ENCODE measurements at places on chromosomes 2 and 18.

DNA sequence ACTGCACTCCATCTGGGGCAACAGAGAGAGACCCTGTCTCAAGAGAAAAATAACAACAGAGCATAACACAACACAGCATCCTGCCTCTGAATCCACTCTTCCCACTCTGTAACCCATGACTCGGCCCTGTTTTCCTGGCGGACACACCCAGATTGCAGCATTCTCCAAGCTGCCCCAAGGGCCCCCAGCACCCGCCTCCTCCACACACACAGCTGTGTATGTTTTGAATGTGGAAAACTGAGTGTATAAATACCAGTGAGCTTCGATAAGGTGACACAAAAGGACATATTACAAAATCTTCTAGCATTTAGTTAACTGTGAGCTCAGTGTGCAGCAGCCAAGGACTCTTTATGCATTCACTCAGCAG, 13.0 kb downstream of the IMPA2 start:
- DNase-seq = no peak

- no peak for DNase-seq
These were observed 370.2 kb upstream of the LYPD1 start for GRCh38 chr2:133040170-133040569.

DNA sequence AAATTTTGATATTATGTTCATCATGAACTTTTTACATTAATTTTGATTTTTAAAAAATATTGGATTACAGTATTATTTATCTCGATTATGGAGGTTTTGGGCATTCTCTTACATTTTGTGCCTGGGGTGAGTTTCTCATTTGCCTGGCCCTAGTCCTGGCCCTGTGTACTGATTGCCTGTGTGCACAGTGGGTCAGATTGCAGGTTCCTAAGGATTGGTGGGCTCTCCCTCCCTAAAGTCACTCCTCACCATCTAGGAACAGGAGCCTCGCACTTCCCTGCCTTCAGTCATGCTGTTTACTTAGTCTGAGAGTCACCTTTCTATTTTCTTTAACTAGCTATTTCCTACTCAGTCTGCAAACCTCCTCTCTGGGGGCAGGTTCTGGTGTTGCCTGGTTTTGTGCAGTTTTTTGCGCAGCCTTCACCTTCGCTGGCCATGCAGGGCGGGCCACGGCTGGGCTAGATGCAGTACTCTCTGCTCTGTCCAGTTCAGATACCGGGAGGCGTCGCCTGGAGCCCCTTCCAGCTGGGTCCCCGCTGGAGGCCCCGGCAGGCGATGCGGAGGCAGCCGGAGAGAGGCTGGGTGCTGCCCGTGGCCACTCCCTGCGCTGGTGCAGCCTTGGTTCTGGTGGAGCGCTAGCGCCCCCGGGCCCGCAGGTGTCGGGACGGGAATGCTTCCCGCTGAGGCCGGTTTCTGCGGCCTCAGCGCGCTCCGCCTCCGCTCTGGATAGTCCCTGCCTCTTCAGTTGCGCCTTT, 23.3 kb upstream of the MC5R start:
- DNase-seq = no peak

DNA sequence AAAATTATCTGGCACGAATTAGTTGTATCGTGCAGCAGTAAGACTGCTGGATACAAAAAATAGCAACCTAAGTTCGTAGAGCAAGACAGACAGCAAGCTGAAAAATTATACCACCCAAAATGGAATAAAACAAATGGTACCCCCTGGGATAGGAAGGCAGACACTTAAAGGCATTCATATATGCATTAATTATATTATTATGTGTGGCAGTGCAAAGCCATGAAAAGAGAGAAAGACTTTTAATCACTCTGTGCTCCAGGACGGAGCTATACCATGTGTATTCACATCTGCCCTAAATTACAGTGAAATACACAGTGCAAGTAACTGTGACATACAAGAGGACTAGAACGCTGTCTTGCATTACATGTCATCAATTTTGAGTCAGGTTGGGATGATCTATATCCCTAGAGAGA, 235.9 kb downstream of the GULP1 start:
- no peak for DNase-seq

DNA sequence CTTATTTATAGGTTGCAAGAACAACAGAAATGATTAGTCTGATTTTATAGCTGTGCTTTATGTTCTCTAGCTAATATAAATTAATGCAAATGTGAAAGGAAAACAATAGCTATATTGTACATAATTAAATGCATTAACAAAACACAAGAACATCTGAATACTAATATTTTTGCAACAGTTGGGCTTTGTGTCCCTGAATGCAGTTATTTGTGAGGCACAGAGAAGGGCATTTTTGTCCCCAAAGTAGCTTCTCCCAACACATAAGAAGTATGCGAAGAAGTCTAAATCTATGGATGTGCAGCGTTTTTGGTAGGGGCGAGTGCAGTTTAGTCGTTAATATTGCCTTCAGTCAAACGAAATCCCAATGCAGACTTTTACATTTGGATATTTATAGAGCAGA, 110.0 kb downstream of the MBP start:
- DNase-seq = no peak

GRCh38 chr2:117771969-117772630, 42.4 kb upstream of the DDX18 start:
- no peak for DNase-seq

DNA sequence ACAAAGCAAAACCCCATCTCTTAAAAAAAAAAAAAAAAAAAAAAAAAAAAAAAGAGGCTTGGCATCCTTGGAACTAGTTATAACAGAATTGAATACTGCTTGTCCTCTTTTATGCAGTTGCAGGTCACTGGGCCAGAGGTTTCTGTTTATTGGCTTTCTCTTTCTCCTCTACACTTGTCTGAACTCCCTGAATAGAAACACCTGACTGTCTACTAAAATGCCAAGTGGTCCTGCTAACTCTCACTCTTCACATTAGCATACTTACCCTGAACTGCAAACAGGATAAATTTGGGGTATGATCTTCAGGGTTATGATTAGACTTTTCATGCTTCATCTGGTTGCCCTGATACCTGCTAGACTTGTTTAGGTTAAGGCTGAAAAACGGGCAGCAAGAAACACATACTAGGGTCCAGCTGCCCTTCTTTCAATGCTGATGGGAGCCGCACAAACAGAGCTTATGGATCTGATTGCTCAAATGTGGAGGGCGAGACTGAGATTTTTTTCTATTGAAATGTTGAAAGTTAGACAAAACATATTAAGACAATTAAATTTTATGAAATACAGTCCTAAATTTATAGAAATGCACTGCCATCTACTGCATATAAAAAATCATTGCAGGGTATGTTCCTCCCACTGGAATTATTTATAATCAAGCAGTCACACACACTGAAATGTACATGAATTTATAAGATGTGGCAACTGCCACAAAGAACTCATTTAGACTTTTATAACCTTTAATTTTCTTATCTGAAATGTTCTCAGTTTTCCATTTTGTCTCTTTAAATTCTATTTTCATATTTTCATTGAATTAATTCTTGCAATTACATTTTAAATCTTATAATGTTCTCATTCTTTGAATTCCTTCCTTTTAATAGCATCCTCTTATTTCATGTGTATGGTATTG, 40.8 kb downstream of the GTF3C3 start:
- DNase-seq = no peak

DNA sequence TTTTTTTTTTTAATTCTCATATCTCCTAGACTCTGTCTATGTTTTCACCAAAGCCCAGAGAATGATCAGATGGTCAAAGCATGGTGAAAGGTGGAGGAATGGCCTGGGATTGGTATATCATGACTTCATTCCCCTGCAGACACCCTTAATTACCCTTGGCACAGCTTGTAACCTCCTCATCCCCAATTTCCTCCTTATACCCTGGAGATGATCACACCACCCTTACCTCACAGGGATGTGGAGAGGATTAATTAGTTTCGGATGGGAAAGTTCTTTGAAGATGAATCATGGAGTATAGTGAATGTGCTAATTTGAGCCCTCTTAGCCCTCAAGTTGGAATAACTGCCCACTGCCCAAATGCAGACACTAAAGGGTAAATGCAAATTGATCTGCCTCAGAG, 138.0 kb upstream of the LYPD6 start:
- DNase-seq = no peak

DNA sequence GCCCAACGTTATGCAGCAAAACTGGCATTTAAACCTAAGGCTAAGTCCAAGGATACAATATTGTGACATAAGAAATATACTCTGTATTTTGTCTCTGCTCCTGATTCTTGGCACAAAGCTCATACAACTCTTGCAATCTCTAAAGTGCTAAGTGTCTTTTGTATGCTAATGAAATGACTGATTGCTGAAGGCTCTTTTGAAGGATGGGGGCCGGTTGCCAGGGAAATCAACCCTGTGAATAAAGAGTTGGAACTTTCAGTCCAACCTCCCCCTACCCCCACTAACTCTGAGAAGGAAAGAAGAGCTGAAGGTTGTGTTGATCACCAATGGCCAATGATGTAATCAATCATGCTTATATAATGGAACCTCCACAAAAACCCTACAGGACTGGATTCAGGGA, 40.3 kb downstream of the SESTD1 start:
- no peak for DNase-seq

DNA sequence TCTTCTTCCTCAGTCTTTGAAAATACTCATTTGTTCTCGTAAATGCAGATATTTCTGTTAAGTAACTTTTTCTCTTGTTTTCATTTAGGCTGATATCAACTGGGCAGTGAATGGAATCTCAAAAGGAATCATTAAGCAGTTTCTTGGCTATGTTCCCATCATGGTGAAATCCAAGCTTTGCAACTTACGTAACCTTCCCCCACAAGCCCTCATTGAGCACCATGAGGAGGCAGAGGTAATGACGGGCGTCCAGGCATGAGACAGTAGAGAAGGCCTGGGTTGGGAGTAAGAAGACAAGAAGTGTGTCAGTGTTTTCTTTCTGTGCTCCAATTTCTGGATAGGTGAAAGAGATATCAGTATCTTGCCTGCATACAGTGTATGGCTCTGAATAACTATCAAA, 5.1 kb downstream of the POLR1B start:
- DNase-seq = no peak

DNA sequence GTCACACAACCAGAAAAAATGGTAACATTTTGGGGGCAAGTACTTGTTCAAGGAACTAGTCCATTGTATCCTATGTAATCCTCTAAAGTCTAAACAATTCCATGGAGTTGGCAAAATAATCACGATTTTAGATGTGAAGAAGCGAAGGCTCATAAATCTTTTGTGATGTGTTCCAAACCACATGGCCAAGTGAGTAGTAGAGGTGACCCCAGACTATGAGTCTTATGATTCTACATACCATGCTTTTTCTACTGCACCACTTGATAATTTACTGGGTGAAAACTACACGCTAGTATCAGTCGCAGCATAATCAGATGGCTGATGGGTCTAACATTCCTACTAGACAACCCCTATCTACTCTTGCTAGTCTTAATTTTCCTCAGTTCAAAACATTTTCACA, 371.4 kb downstream of the OSR1 start:
- no peak for DNase-seq

DNA sequence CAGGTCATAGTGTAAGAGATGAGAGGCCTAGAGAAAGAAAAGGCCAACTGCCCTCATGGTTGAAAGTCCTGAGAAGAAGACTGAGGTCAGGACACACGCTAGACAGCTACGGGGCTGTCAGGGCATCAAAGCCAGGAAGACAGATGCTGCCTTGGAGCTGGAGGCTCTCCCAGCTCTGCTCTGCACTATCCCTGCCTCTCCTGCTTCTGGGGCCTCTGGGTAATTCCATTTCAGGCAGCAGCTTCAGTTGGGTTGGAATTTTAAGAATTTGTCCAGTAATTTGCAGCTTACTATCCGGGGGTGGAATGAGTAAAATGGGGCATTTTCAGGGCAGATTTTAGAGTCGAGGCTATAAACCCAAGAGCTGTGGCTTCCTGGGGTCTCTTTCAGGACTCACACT, 76.2 kb upstream of the CTAGE1 start:
- no peak for DNase-seq

DNA sequence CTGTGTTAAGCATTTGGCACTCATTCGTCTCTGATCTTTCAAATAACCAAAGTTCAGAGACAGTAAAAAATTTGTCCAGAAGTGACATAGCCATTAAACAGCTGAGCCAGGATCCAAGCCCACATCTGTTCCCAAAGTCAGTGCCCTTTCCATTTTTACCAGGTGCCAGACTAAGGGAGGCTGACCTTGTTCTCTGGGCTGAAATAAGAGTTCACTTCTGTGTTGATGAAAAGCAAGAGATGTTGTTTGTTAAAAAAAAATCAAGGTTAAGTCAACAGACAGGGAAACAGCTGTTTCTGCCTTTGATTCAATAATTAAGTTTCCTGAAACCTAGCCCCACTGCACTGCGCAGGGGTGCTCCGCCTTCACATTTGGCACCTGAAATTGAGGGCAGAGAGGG, 117.1 kb downstream of the PRKRA start:
- DNase-seq = no peak

DNA sequence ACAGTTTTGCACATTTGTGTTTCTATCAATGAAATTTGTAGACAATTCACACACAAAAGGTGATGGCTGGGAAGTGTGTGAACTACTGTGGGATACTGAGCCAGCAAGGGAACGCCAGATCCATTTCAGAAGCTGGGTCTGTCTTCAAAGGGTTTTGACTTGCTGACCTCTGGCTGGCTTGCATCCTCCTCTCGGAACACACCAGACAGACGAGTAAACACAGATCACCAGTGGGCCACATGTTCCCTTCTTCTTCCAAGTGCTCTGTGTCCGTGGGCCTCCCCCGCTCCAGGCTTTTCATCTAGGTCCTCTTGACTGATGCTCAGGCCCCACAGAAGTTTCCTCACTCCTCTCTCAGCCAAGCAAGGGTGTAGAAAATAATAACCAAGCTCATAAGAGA, 122.2 kb upstream of the OSR1 start:
- no peak for DNase-seq

DNA sequence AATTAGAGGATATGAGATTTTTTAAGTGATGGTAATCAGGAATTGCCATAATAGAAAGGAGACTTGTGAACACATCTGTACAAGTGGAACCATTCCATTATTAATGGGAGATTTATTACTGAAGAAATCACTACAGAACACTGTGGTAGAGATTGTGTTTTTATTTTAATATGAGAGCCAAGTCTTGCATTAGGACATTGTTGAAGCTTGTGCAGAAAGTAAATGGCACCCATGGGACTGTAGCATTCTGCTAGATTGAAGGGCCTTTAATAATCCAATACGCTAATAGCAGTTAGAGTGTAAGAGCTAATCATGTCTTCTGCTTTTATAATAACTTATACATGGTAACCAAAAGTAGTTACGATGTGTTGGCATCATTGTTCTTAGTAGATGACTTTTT, 83.6 kb downstream of the VRK2 start:
- no peak for DNase-seq

GRCh38 chr18:74806700-74807416, 209.2 kb downstream of the ZNF407 start:
- DNase-seq = no peak

GRCh38 chr2:101415884-101416283, 28.6 kb upstream of the CREG2 start:
- DNase-seq = no peak

- no peak for DNase-seq
These were observed 8.7 kb upstream of the INPP1 start for GRCh38 chr2:190334479-190335224.

DNA sequence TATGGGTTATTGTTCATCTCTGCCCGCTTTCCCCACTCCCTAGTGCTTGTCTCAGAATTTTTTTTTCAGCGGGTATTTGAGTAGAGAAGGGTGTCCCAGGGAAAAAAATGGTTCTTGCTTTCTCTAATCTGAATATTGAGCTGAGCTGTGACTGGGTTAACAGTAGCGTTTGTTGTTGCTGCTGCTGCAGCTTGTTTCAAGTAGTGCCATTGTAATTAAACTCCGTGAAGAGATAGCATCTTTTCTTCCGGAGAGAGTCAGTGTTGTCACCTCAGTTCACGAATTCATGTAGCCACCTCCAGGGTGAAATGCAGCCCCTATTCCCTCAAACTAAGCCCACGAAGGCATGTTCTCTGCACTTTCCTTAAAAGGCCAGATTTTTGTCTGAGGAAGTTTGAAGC, 1.5 kb upstream of the AAK1 start:
- DNase-seq = no peak
